ENCODE measurements at places on chromosomes 12 and 14.

DNA sequence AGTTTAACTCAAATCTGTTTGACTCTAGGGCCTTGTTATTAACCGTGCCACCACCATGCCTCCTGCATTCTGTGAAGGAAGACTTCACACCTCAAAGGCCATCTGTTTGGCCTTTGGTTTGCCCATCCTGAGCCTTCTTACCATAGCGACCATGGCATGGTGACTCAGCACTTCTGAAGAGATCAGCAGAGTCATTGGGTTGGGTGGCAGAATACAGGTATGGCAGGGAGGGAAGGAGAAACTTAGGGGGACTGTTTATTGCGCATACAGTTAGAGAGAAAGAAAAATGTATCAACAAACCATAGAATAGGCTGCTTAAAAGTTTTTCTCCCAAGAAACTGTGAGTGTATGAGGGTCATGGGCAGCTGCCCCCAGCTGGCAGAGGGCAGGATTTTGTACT, 49.2 kb downstream of the DAD1 start:
- no peak for DNase-seq

DNA sequence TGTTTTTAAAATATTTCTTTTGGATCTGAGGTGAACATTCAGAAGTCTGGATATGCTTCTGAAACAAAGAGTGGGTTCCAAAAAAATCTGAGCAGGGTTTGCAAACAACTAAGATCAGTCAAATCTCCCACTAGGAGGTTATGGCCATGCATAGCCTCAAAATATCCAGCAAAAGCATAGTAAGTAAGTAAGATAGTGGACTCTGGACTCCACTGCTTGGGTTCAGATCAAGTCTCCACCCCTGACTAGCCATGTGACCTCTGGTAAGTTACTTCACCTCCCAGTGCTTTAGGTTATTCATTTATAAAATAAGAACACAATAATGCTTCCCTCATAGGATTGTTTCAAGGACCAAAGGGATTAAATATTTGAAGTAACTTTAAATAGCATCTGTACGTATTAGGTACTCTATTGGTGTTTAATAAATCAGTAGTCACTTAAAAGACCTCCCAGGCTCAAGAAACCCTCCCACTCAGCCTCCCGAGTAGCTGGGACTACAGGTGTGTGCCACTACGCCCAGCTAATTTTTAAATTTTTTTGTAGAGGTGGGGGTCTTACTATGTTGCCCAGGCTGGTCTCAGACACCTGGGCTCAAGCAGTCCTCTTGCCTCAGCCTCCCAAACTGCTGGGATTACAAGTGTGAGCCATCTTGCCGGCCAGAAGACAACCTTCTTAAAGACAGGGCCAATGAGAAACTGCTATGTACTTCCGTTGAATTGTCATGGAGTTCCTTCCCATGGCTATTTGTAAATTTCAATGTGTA, 95.7 kb upstream of the SOX5 start:
- no peak for DNase-seq

DNA sequence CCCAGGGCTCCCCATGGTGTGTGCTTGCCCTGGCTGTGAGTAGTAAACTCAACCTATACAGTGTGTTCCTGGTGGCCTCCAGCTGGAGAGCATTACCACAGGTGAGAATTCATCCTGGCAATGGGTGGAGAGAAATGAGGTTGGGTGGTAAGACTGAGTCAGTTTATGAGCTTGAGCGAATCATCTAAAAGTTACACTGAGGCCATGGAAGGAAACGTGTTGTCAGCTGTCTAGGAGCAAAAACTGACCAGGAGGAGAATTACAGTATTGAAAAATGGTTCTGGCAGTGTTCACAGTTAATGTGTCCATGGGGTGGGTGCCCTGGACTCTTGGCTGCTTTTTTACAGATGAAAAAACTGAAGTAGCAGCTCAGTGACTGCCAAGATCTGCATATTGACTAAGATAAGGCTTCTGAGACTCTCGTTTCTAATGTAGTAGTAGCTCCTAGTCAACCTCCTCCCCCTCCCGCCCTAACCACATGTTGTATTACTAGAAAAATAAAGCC, 202.0 kb upstream of the AMIGO2 start:
- DNase-seq: no peak

DNA sequence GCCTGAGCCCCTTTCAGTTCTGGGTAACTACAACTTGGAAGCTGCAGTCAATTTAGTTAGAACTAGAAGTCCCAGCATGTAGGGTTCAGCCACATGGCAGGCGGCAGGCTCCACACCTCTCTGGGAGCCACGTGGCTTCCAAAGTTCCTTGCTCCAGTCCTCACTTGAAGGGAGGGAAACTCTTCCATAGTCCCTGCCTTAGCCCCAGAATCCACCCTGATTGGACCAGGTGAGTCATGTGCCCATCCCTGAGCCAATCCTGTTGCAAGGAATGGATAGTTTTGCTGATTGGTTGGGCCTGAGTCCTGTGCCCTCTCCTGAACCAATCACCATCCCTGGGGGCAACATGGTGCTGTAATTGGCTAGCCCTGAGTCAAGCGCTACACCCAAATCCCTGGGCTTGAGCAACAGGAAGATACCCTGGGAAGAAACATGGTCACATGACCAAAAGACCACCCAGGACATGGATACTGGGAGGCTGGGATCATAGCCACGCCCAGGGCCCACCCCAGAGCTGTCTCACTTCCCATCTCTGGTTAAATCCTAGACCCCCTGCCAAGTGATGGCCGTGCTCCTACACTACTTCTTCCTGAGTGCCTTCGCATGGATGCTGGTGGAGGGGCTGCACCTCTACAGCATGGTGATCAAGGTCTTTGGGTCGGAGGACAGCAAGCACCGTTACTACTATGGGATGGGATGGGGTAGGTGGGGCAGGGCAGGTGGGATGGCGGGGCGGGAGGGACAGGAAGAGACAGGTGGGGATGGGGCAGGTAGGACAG, 154.7 kb downstream of the ADGRD1 start:
- DNase-seq: no peak

- DNase-seq: no peak
These were observed 596 bp upstream of the BICD1 start for GRCh38 chr12:32105986-32106516.

GRCh38 chr12:911191-911826, 38.2 kb downstream of the RAD52 start:
- no peak for DNase-seq

GRCh38 chr14:97413966-97414717, 617.0 kb downstream of the VRK1 start:
- DNase-seq: no peak

- DNase-seq: no peak
These were observed 449.1 kb upstream of the SOX5 start for GRCh38 chr12:24398605-24399004.

DNA sequence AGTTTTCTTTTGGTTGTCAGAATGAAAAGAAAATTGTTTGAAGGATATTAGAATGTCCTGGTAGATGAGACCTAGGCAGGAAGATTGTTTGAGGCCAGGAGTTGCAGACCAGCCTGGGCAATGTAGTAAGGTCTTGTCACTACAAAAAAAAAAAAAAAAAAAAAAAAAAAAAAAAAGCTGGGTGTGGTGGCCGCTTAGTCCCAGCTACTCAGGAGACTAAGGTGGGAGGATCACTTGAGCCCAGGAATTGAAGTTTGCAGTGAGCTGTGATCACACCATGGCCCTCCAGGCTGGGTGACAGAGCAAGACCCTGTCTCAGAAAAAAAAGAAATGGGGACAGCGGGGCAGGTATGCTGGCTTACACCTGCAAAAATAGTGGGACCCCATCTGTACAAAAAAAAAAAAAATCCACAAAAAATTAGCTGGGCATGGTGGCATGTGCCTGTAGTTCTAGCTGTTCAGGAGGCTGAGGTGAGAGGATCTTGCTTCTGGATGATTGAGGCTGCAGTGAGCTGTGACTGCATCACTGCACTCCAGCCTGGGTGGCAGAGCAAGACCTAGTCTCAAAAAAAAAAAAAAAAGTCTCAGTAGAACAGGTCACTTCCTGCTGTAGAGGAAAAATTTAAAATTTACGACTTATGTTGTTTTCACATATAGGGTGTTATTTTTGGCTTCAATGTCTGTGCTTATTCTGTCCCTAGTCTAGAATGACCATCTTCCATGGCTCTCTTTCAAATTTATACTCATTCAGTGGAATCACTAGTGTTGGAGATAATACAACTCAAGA, 70.7 kb downstream of the PPHLN1 start:
- no peak for DNase-seq

- DNase-seq: no peak
These were observed 4.6 kb upstream of the SAMD4A start for GRCh38 chr14:54562334-54562733.

- no peak for DNase-seq
These were observed 179.0 kb downstream of the SLC15A4 start for GRCh38 chr12:128644664-128645296.

- no peak for DNase-seq
These were observed 37.9 kb upstream of the DLK1 start for GRCh38 chr14:100688598-100689461.

- peak; percentile 12 for DNase-seq
These were observed 62.6 kb downstream of the DCAF5 start for GRCh38 chr14:69090187-69090789.

- no peak for DNase-seq
These were observed 60.9 kb upstream of the FSCB start for GRCh38 chr14:44567997-44568396.

- DNase-seq: no peak
These were observed 49.0 kb upstream of the STON2 start for GRCh38 chr14:81449114-81449513.

- peak; percentile 8 for DNase-seq
These were observed 243.7 kb downstream of the C12orf75 start for GRCh38 chr12:105574056-105574715.

- DNase-seq: no peak
These were observed 177.7 kb upstream of the FRMD6 start for GRCh38 chr14:51473808-51474565.

DNA sequence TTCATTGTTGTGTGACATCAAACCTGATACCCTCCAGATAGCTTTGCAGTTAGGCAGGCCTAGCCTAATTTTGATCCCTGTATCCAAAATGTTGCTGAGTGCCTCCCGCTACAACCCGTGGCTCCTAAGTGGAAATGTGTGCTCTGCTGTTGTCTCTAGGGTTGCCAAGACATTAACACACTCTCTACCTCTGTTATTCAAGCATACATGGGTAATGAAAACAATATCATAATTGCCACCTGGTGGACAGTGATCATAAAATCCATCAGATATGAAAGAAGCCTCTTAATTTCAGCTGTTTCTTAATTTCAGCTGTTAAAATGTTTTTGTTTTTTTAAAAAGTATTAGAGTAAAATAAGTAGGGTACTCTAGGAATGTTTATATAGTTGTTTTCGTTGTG, 93.5 kb downstream of the PLEKHA5 start:
- peak; percentile 61 for DNase-seq

GRCh38 chr12:52585066-52585465, 11.4 kb upstream of the KRT74 start:
- no peak for DNase-seq

- DNase-seq: no peak
These were observed 84.8 kb upstream of the NUDT4 start for GRCh38 chr12:93292731-93293566.
